Effector CD4-positive, alpha-beta T cell (primary cell): ENCODE measurements at places on chromosomes 5 and 9.
A peak's percentile ranks its signal among the peaks of the same experiment; 100 is the strongest.

GRCh38 chr9:116074658-116075057 is 78.9 kb upstream of the PAPPA start:
- no peak for DNase-seq

DNA sequence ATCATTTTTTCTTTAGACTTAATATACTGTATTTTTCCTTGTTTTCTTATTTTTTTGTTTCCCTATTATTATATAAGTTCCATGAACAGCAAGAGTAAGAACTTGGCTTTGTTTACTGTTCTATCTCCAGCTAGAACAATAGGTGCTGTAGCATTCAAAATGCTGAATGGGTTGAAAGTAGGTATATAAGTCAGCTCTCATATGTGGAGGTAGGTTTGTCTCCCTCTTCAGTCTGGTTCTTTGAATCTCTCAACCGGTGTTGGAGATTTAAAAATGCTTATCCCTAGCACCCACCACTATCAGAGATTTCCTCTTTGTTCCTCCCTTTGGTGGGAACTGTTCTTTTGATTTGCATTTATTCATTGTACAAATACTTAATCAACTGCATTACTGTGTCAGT is 87.5 kb upstream of the FSD1L start:
- no peak for DNase-seq

DNA sequence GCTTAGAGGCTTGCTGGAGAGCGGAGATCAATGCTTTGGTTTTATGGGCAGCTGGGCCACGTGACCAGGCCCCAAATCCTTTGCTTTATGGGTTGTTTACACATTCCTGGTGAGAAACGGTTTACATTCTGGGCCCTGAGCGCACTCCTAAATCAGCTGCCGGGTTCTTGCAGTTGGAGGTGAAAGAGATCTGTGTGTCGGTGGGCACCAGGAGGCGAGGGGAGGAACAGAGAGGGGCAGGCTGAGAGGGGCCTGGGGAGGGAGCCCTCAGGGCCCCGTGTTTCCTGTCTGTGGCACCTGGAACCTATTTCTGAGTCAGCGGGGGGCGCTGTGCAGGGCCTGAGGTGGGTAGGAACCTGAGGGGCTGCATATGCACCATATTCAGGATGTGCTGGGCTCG is 63.5 kb upstream of the HAND1 start:
- no peak for DNase-seq

- DNase-seq = peak; percentile 66
Measured at GRCh38 chr5:178234750-178235587, 2.4 kb upstream of the PHYKPL start.

DNA sequence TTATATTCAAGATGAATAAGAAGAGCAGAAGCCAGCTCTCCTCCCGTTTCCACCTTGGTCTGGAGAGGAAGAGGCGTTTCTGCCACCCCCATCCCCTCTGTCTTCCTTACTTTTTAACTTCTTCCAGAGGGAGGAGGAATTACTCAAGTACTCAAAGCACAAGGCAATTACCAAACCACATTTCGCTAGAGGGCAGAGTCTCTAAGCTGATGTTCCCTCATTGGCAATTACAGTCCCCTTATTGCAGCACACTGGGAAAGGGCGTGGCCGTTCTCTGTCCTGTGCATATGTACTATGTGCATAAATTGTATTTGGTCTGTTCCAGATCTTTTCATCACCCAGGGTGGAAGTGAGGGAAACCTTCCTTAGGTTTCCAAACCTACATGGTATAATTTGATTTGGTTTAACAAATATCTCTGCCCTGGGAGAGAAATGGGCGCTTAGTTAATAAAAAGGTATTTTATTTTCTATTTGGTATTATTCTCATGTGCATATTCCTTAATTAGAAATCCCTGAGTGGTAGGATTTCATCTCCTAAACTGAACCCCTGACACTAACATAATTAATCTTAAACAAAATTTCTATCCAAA is 29.8 kb upstream of the ALDOB start:
- DNase-seq = no peak

DNA sequence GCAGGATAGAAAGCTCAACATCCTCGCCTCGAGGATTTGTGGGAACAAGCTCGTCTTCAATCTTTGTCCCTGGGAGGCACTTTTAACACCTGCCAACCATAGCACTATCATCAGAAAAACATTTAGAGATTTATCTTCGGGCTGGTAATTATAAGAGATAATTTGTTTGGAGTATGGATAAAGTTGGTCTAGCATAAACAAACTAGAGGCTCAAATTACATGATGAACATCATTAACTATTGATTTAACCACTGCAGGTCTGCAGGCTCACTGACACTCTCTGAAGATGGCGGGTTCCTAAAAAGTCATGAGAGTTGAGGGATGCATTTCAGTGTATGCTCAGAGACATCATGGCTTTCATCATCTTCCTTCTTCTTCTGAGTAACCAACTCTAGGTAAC is 25.8 kb upstream of the PCA3 start:
- no peak for DNase-seq

GRCh38 chr5:124034963-124035362 is 523.0 kb downstream of the CSNK1G3 start:
- no peak for DNase-seq

- DNase-seq = no peak
Measured at GRCh38 chr9:123435471-123435870, 79.5 kb downstream of the CRB2 start.

- no peak for DNase-seq
Measured at GRCh38 chr9:2459756-2460155, 161.8 kb upstream of the VLDLR start.

DNA sequence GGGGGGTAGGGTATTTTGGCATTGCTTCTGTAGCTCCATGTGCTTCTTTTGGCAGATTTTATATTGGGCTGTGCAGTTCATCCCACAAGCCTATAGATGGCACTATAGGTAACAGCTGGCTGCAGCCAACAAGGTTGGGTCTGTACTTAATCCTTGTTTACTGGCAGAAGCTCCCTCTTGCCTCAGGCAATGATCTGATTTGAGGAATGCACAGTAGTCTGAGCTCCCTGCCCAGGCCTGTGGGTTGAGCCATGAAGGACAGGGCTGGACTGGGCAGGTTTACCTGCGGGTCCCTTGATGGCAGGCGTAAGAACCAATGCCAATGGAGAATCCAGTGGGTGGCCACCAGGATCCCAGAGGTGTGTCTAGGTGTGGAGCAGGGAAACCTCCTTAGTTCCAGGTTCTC is 11.7 kb upstream of the OR1J2 start:
- no peak for DNase-seq

DNA sequence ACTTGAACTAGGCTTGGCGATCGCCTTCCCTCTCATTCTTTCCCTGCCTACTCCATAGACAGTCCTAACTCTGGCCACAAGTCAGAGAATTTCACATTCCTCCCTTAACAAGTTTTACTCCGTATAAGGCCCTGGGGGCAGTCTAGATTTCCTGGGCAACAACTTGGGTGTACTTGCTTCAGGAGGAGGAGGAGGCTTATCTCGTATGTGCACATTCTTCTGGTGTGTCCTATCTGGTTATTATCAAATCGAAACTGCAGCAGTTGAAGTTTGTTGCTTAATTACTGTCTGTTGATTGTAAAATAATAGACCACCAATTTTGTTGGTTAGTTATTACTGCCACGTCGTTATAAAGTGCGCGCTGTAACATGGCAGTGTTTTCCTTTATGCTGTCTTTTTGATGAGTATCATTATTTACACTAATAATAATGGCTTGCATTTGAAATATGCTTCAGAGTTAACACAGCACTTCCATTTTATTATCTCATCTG is 42.0 kb downstream of the PIP5K1B start:
- DNase-seq = no peak

- DNase-seq = no peak
Measured at GRCh38 chr5:58998544-58998943, 415.7 kb downstream of the RAB3C start.

DNA sequence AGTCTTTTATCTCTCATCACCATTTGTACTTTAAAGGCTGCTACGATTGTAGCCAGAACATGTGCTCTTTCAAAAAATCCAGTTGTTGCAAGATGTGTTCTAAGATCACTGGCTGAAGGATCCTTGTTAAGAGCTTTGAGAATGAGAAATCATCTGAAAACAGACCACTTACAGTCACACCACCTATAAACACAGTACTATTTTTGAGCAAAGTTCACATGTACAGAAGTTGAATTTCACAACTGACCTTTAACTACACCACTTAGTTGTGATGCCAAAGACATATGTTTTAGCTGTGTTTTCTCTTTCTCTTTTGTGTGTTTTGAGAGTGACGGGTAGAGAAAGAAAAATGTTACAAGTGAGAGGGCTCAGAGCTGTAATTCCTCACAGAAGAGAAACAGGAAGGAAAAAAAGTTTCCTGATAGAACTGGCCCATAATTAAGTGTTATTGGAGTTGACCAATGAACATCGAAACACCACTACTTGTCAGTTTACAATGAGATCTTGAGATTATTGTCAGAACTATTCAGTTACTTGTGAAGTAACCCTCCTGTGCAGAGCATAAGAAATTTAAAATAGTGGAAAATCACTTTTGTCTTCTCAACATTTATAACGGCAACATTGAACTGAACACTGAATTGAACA is 245.4 kb downstream of the MLLT3 start:
- no peak for DNase-seq

DNA sequence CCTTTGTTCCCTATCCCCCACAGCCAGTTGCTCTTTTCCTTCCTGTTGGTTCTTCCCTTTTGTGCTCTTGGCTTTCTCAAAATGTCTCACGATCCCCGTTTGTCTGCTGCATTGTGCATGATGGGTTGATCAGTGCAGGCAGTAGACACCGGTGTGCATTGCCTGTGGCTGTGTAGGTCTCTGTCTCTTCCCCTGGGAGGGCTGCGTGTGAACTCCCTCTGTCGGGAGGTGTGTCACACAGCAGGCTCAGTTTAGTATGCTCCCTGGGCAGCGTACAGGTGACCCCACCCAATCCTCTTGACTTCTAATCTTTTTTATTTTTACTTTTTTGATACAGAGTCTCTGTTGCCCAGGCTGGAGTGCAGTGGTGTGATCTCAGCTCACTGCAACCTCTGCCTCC is 265.3 kb downstream of the FSTL4 start:
- no peak for DNase-seq

- no peak for DNase-seq
Measured at GRCh38 chr5:4158750-4159447, 563.3 kb downstream of the IRX1 start.

DNA sequence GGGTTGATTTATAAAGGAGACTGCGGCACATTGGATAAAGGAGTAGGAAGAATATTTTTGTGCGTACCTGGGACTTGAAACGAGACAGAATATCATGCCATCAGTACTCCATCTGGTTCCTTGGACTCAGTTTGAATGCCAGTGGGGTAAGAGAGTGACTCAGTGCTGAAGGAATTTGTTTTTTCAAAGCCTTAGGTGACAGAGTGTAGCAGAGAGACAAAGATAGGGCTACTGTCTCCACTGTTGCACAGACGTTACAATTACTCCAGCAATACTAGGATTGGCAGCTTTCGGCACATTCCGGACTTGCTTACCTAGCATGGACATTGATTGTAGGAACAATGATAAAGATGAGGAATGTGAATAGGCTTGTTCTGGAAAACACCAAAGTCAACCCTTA is 250.7 kb downstream of the KCTD16 start:
- DNase-seq = no peak

- no peak for DNase-seq
Measured at GRCh38 chr9:127494304-127494702, 43.0 kb downstream of the LRSAM1 start.
